ENCODE measurements at places on chromosomes 2 and 18.

GRCh38 chr18:36073676-36074075 is 6.3 kb upstream of the RPRD1A start:
- no peak for DNase-seq

- DNase-seq = no peak
These were observed 68.4 kb upstream of the ITM2C start for GRCh38 chr2:230796280-230796862.

- no peak for DNase-seq
These were observed 189.5 kb upstream of the UBE2E3 start for GRCh38 chr2:180790891-180791290.

- DNase-seq = no peak
These were observed 43.9 kb downstream of the PSD4 start for GRCh38 chr2:113217455-113218282.

- no peak for DNase-seq
These were observed 25.4 kb downstream of the SLC40A1 start for GRCh38 chr2:189555232-189555631.

DNA sequence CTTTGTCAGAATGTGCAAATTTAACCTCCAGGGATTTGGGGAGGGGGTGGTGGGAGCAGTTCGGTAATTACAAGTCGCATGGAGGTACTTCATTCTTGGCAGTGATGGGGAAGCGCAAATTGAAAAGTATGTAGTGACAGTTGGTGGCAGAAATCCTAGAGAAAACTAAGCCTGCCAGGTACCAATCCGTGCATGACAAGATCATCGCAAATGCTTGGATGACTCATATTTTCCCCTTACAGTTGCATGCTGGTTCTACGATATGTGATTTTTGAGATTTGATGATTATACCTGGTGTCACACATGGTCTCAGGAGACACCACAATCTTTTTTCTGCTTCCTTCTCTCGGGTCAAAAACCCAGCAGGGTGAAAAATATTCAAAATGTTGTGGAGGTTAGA is 479.7 kb upstream of the ID2 start:
- DNase-seq = no peak

DNA sequence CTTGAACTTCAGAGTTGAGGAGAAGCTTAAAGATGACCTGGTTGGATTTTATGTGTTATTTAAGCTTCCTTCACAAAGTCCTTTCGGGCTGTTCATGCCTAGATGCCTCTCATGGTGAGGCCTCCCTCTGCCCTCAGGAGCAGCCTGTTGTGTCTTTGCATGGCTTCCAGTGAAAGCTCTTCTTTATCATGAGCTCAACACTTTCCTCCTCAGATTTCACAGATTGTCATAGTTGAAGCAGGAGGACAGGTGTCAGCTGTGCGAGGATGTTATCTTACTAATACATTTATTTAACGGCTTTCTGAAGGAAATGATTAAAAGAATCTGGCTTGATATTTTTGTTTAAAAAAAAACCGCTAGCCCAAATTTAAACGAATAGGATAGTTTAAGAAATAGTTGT is 48.8 kb upstream of the ITSN2 start:
- no peak for DNase-seq
